Erythroblast (primary cell): ENCODE measurements at places on chromosomes 5 and 9.

GRCh38 chr5:137336565-137337120, 162.5 kb downstream of the SPOCK1 start:
- DNase-seq: no peak

DNA sequence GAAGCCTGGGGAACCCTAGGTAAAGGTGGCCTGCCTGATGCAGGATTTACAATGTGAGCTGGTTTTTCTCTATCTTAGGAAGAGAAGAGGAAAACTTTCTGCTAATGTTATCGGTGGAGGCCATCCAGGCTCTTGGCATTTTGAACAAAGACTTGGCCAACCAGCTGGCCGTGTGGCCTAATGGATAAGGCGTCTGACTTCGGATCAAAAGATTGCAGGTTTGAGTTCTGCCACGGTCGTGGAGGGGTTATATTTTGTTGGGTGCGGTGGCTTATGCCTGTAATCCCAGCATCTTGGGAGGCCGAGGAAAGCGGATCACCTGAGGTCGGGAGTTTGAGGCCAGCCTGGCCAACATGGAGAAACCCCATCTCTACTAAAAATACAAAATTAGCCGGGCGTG, 9.6 kb downstream of the C9orf152 start:
- DNase-seq: no peak

GRCh38 chr9:134178768-134179551, 14.6 kb upstream of the RNU6ATAC start:
- no peak for DNase-seq

DNA sequence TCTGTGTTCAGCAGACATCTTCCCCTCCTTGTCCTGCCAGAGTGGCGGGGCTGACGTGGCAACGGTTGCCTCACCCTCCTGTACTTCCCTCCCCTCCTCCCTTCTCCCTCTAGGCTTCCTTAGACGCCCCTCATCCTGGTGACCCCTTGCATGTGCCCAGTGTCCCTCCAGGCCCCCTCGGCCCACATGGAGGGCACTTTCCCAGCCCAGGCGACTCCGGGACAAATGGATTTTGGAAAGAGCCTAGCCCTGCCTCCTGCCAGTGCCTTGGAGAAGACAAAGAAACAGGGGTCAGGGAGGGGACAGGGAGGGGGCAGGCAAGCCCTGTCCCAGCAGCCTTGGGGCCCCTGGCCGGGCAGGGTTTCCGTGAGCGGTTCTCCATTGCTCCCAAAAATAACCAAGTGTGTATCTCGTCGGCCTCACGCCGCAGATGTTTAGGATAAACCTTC, 38.3 kb upstream of the NEURL1B start:
- DNase-seq: no peak

DNA sequence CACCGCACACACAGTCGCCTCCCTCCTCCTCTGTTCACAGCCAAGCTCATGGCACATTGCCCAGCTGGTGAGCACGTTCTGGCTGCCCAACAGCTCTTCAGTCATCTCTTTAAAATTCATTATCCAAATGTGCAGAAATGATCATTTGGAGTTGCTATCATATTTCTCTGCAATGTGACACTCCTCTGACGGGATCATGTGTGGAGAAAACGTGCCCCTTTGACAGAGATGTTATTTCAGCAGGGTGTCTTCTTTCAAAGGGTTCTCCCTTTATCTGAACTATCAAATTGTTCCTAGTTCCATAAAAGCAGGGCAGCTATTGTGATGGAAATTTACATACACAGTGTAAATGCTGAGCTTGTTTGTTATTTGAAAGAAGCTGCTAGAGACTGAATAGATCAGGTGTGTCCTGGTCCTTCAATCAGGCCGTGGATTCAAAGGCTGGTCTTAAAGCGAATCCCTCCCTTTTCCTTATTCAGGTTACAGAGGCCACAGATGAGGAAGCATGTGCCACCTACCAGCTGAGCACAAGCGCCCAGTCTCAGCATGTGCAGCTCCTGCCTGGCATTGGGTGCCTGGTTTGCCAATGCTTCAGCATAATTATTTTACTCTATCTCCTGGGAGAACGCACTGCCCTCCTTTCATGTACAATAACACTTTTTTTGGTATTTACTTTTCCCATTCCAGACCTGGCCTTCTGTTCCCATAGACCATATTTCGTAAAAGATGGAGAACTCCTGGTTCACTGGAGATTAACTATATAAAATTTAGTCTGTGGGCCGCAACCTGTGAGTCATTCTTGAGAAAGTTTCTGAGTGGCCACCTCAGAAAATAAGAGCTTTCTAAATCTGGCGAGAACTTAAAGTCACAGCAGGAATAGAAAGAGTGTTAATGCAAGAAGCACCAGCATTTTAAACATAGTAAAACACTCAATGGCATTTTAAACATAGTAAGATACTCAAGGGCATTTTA, 433.7 kb downstream of the ENC1 start:
- no peak for DNase-seq

DNA sequence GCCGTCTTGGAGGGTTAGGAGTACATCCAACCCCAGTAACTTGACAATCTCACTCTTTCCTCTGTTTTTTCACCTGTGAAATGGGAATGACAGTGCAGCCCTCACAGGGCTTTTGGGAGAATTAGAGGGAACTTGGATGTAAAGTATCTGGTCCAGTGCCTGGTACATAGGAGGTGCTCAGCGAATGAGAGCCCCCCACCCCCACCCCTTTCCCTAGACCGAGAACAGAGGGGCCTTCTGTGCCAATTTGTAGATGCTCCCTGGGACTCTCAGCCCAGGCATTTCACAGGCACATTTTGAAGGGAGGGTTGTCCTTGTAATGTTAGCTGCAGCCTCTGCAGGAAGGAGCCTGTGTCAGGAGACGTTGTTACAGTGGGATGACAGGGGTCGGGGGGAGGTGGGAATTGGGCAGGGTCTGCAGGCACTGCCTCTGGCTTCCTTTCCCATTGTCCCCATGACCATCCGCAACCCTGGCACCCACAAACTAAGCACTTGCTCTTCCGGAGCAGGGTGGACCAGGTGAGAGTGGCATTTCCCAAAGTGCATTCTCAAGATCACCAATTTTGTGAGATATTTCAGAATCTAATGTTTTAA, 47.0 kb downstream of the AMBP start:
- DNase-seq: no peak
